ENCODE measurements at places on chromosomes 4 and X.

DNA sequence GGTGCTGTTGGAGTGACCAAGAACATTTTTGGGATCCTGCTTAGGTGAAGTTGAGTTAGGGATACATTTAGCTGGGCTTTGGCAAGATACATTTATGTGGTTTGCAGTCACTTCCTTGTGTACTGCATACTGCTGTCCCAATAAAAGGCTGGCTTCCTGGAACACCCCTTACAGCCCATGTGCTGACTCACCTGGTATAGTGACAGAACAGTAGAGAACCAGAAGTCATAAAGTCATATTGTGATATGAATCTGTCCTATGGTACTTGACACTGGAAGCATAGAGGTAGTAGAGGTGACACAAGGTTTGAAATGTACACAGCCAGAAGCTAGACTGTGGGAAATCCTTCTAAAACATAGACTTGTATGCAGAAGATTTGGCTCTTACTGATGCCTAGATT lies 55.3 kb upstream of the SLC25A43 start:
- no peak for DNase-seq

GRCh38 chrX:18075603-18076002 lies 145.1 kb downstream of the BEND2 start:
- DNase-seq: no peak

DNA sequence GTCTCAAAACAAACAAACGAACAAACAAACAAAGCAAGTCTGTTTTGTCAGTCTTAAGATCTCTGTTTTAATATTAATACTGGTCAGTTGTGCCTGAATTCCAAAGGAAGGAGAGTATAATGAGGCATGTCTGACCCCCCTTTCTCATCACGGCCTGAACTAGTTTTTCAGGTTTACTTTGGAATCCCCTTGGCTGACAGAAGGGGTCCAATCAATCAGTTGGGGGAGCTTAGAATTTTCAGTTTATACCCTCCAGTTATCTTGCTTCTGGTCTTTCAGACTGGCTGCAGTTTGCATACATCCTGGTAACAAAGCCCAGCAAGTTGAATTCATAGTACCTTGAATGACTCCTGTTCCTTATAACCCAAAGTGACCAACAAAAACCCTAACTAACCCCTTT lies 41.1 kb downstream of the TBC1D9 start:
- DNase-seq: no peak

DNA sequence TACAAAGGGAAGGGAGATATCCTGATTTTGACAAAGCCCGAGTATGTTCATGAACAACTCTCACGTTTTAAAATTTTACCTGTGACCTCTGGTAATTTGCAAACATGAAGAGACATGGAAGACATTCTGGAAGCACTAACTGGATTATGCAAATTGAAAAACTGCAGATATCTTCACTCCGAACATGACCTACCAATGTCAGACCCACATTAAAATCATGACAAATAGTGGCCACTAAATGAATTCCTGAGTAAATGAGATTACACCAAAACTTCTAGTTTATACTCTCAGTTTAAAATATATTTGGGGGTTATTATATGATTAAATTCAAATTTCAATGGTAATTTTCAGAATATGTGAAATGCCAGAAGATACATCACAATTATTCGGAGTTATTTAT lies 19.9 kb upstream of the CBR4 start:
- DNase-seq: no peak

GRCh38 chrX:103640401-103641155 lies 11.8 kb downstream of the TCEAL1 start:
- DNase-seq: no peak

GRCh38 chrX:5802391-5802790 lies 426.3 kb downstream of the NLGN4X start:
- DNase-seq: no peak

DNA sequence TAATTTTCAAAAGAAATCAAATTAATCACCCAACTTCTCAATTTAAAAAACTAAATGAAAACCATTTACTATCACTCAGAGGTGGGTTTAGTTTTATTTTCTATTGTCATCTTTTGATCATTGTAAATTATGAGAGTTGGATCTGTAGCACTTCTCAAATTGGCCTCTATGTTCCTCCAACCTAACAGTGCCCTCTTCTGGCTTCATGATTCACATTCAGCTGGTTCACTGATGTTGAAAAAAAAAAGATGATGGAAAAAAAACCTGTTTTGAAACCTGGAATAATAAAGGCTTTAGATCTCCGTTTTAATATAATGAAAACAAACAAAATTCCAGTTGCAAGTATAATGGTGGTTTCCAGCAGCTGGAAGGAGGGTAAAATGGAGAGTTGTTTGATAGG lies 2.4 kb upstream of the NBDY start:
- DNase-seq: no peak

DNA sequence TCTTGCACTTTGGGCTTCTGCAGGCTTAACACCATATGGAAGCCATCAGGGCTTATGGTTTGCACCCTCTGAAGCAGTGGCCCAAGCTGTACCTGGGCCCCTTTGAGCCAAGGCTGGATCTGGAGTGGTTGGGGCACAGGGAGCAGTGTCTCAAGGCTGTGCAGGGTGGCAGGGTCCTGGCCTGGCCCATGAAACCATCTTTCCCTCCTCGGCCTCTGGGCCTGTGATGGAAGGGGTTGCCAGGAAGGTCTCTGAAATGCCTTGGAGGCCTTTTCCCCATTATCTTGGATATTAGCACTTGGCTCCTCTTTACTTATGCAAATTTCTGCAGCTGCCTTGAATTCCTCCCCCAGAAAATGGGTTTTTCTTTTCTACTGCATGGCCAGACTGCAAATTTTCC lies 134.7 kb upstream of the USP9X start:
- no peak for DNase-seq

GRCh38 chr4:8912089-8912455 lies 40.4 kb upstream of the HMX1 start:
- DNase-seq: no peak

GRCh38 chrX:11531226-11531625 lies 134.5 kb downstream of the ARHGAP6 start:
- no peak for DNase-seq

- DNase-seq: no peak
Measured at GRCh38 chr4:31458813-31459212, 738.6 kb downstream of the PCDH7 start.

- no peak for DNase-seq
Measured at GRCh38 chr4:68267433-68267944, 22.0 kb upstream of the TMPRSS11B start.

DNA sequence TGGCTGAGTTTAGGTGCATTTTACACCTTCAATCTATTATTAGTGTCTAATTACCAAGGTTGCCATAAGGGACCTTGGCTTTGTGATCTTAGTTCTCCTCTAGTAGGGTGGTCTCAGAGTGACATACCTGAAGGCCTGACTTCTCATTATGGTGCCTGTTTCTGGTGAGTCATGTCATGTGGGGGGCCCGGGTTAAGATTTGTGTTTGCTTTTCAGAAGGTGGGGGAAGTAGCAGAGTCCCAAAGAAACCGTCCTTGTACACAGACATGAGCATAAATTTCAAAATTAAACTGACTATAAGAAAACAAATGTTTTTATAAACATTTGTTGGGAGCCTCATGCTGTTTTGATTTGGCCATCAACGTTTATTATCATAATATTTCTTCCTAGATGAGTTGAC lies 74.5 kb downstream of the HHIP start:
- no peak for DNase-seq

DNA sequence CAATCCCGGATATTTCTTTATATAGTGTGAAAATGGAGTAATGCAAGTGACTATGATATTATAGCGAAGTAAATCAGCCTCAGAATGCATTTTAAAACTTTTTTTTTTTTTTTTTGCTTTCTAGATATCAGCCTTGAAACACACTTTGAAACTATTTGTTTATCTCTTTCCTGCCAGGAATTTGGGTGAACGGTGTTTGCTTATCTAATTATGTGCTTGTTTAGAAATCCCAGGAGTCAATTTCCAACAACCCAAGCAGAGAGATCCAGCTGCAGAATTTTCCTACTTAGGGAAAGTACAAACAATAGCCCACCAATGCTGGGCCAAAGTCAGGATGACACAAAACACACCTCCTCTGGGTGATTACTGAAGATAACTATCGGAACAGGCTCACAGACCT lies 958.8 kb downstream of the PCDH18 start:
- DNase-seq: no peak

DNA sequence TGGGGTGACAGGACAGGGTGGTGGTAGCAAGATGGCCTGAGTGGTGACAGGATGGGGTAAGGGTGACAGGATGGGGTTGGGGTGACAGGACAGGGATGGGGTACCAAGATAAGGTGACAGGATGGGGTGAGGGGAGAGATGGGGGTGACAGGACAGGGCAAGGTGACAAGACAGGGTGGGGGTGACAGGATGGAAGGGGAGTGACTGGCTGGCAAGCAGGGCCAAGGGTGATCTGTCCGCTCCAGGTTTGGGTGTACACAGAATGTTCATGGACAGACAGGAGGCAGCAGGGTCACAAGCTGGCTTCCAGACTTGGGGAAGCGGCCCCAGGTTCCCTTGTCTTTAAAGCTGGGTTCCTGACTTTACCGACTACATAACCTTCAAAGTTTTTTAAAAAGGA lies 23.3 kb downstream of the RNF212 start:
- no peak for DNase-seq

- no peak for DNase-seq
Measured at GRCh38 chr4:10272511-10272910, 155.9 kb upstream of the WDR1 start.

DNA sequence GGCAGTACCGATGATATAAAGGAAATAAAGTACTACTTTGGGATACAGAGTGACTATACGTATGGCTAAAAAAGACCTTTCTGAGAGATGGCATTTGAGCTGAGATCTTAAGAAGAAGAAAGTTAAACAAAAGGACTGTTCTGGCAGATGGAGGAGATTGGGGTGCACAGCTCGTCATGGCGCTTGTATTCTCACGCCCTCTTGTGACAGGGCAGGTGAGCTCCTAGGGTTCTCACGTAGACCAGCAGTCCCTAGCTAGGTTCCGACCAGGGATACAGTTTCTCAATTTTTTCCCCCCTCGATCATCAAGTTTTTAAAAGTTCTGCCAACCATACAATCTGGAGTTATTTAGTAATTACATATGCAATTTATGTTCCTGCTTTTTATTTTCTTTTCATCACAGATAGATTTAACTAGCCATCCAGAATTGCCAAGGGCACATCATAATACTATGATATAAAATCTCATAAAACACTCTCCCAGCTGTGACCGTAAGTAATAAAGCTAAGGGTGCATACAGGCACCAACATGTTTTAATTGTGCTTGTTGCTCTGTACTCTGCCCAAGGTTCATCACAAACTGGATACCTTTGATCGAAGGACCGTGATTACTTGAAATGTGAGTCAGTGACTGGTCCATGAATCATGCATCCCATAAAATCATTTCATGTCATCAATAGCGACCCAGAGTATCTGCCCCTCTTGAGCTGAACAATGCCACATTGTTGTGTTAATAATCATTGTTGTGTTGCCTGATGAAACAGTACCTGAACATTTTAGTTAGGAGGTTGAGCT lies 69.4 kb upstream of the ZNF518B start:
- no peak for DNase-seq

DNA sequence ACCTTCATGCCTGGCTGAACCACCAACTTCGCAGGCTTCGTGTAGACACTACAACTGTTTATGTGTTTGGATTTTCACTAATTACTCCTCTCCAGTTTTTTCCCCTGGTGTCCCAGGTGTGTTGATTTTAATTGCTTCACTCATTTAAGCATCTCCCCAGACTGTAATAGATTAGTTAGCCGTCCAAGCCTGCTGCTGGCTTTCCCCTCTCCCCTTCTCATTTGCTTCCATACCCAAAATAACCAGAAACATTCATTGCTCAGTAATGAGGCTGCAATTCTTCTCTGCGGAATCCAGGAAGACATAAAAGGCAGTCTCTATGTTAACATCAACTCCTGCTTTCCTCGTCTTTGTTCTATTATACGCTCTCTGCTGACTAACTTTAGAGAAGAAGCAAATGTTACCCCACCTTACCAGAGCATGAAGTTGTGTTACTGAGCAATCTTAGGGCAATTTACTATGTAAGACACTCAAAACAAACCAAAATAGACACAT lies 37.9 kb upstream of the SCRG1 start:
- DNase-seq: no peak

DNA sequence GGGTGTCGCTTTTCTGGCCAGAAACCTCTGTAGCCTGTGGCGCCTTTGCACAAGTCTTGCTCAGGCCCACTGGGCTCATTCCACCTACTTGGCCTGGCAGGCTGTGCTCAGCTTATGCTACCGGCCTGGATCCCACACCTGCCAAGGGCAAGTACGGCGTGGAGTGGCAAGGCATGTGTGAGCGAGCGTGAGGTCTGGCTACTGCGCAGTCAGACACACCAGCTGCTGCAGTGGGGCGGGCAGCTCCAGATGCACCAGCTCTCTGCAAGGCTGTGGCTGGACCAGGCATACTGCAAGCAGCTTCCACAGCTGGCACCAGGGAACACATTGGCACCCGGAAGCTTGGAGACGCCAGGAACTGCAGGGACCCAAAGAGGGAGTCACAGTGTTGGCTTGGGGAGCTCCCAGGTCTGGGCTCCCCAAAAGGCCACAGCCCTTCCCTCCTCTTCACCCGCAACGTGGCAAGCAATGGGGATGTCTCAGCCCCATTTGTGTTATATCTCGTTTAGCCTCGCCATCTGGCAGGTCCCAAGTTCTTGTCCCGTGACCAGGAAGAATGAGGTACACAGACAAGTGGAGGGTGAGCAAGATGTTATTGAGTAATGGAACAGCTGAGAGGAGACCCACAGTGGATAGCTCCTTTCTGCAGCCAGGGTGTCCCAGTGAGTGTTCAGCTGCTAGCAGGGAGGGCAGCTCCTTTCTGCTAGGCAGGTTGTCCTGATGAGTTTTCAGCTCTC lies 3.8 kb upstream of the FBXW7 start:
- DNase-seq: no peak

DNA sequence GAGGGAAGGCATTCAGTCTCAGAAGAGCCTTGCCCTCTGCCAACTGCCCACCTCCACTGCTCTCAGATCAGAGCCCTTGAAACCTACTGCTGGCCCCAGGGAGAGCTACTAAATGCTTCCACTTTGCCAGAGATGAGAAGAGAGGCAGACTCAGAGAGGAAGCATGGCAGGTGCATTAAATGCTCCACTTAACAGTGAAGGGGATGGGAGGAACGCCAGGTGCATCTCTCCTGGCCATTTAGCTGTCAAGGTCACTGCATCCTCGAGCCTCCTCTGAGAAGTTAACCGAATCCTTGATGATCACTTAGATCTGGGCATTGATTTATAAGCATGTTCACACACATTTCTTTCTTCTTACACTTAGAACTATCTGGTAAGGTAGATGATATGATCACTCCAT lies 15.0 kb downstream of the TRPC5 start:
- no peak for DNase-seq

- DNase-seq: no peak
Measured at GRCh38 chrX:119758731-119759247, 401 bp downstream of the SOWAHD start.
